ENCODE measurements at places on chromosomes 7 and 10. TPM values are rescaled to one million over a fixed set of nuclear protein-coding genes. Genes with fewer than 3 reads are reported as not detected.

SMC3 gene
- 18.3 TPM for total RNA-seq

TEX36 gene
- not detected for total RNA-seq

NEUROG3 gene
- not detected for total RNA-seq

DKK1 gene
- total RNA-seq = 15.7 TPM

GRCh38 chr10:21399392-21400035 lies 126.0 kb downstream of the SKIDA1 start:
- DNase-seq = peak; percentile 36

DNA sequence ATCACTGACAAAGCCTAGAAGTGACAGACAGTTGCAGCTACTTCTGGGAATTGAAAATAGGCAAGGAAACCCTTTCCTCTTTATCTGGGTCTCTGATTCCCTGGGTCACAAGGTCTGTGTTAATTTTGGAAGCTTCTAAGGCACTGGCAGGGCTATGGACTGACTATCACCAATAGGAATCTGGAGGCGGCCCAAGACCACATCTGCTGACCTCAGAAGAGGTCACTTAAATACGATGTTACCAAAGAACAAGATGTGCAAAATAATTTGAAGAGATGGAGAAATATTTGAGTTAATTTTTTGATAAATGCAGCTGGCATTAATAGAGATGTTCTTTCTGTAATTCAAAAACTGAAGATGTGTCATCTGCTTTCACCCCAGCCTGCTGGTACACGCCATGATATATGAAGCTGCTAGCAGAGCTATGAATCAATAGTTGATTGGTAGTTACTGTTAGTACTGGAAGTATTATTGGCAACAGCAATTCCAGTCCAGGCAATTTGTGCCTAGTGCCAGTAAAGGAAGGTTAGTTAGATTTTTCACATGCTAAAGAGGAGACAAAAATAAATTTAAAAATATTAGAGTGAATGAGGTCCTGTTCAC lies 5.5 kb upstream of the STEAP4 start:
- no peak for DNase-seq

GRCh38 chr7:17624379-17624778 lies 315.9 kb downstream of the SNX13 start:
- no peak for DNase-seq

GRCh38 chr7:148382596-148382995 lies 208.0 kb upstream of the C7orf33 start:
- DNase-seq = no peak

DNA sequence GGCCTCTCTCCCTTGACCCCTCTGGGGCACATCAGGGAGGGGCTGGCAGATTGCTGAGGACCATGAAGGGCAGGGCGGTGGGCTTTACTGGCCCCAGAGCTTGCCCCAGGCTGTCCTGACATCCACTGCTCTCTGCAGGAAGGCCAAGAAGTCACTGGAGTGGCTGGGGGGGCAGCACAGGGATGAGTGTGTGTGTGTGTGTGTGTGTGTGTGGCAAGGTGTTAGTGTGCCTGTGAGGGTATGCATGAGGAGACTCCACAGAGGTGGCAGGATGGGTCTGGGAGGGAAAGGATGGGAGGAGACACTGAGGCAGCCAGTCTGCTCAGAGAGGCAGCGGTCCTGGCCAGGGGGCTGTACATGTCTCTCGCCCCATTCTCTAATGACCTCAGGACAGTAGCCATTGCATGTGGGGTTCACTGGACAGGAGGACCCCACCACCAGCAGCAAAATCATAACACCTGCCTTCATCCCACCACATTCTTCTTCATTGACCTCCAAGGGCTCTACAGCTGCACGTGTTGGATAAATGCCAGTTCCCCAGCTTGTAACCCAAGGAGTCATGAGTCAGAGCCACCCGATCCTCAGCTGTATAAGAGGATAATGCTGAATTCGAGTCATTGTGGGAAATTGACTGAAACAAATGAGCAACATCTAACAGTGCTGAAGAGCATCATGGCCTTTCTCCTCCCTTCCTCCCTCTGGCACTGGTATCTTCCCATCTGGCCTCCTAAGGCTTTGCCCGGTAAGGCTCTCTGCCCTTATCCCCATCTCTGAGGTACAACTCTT lies 720.5 kb downstream of the GRID1 start:
- peak; percentile 68 for DNase-seq

DNA sequence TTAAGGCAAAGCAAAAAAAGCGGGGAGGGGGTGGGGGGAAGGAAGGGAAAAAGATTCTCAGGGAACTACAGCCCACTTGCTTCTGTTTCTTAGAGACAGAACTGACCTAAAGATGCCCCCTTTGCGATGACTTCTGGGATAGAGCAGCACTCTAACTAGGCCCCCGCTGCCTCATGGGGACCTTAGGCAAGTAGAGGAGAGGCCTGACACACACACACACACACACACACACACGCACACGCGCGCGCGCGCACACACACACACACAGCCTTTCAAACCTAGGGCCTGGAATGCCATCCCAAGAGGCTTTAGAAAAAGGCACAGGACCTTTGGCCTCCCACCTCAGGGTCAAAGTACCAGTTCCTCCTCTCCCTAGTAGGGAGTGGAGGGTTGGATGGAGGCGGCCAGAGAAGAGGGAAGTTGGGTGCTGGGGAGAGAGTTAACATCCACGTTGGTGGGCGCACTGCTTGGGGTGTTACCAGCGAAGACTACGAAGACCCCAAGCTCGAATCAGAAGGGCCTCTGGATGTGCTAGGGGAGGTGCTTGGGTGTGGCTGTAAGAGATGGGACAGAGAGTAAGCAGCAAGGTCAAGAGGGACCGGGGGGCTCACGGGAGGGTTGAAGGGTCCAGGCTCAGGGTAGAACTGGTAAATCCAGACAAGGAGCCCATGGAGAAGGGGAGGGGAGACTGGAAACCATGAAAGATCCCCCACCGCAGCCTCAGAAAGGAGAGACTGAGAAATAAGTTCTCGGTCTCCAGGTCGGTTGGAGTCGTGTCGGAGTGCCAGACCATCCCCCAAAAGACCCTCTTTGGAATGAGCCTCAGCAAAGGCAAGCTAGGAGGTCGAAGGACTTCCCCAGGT lies 1.2 kb upstream of the COL1A2 start:
- no peak for DNase-seq

DNA sequence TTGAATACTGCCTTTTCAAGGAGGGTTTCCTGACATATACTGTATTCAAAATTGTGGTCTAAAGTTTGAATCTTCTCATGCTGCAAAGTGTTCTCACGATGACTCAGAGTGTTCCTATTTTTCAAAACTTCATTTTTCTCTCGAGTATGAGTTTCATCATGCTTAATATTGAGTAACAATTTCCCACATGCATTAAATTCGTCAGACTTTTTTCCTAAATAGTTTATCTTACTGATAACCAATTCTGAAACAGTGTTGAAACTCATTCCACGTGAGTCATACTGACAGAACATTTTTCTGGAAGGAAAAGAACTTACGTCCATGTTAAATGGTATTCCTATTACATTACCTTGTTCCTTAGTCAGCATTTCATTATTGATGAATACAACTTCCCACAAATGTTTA lies 44.1 kb downstream of the ZNF33B start:
- no peak for DNase-seq

GRCh38 chr10:126312167-126312566 lies 76.1 kb downstream of the ADAM12 start:
- DNase-seq = no peak

DNA sequence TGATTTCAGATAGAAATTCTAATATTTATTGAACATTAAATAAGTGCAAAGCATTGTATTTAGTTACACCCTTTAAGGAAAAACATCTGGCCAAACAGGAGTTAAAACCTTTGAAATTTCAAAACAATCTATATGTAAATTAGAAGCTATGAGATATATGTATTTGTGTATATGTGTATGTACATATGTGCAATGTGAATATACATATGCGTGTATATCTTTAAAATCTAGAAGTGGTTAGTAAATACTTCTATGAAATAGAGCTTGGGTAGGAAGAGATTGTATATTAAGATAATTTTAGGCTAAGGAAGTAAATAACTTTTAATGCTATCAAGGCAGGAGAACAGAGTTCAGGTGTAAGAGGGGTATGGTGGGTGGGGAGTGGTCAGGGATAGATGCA lies 9.3 kb downstream of the WEE2 start:
- DNase-seq = no peak
